Activated naive CD8-positive, alpha-beta T cell treated with anti-CD3 and anti-CD28 coated beads, Interleukin-2, amount 10 ng/mL, durations not matched to agents 7 days and 5 days (primary cell): ENCODE measurements at places on chromosomes 12 and 14.

GRCh38 chr12:90816353-90817089 lies 138.5 kb downstream of the CCER1 start:
- H3K4me1 ChIP-seq = no peaks in the 10 kb centered on the region
- DNase-seq = no peak
- no peaks in the 10 kb centered on the region for H3K27me3 ChIP-seq
- H3K4me3 ChIP-seq = no peak overlapping the region
- H3K36me3 ChIP-seq = no peaks in the 10 kb centered on the region

DNA sequence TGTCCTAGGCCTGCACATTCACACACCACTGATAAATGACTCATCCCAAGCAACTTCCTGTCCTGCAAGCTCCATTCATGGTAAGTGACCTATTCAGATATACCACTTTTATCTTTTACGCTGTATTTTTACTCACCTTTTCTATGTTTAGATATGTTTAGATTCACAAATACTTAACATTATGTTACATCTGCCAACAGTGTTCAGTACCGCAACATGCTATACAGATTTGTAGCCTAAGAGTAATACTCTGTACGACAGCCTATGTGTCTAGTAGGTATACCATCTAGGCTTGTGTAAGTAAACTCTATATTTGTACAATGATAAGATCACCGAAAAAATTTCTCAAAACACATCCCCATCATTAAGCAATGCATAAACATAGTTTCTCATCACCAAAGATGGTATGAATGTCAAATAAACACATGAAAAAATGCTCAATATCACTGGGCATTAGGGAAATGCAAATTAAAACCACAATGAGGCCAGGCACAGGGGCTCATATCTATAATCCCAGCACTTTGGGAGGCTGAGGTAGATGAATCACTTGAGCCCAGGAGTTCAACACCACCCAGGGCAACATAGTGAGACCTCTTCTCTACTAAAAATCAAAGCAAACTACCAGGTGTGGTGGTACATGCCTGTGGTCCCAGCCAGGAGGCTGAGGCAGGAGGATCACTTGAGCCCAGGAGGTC lies 20.7 kb downstream of the ATXN2 start:
- H3K36me3 ChIP-seq = peaks cover 2% of the 10 kb centered on the region
- H3K4me1 ChIP-seq = peaks cover 7% of the 10 kb centered on the region
- no peak overlapping the region for H3K27ac ChIP-seq
- no peak overlapping the region for H3K4me3 ChIP-seq

- H3K27ac ChIP-seq = no peak overlapping the region
- no peak overlapping the region for H3K4me3 ChIP-seq
- no peaks in the 10 kb centered on the region for H3K4me1 ChIP-seq
- no peak for DNase-seq
- H3K27me3 ChIP-seq = peaks cover 12% of the 10 kb centered on the region
These were observed 64.9 kb upstream of the KCNA5 start for GRCh38 chr12:4978737-4979136.

DNA sequence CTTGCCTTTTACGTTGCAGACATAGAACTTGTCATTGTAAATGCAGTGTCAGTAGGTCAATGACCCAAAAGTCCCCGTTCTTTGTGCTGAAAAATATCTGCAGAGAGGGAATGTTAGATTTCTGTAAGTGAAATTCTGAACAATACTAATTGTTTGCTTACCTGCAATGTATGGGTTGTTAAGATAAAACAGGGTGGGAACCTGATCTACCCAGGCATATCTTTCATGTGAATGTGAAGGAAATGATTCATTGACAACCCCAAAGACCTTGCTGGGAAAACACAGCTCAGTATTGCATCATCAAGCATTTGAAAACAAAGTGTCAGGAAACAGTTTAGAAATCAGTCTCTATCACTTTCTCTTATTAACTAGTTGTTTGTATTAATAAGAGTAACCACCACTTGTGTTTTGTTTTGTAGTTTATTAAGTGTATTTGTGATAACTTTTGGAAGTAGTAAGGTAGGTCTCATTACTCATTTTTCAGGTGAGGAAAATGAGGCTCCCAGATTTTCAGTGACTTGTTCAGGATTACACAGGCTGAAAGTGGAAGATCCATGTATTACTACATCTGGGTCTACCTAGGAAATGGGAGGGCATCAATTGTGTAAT lies 57.9 kb upstream of the SLC38A2 start:
- H3K4me3 ChIP-seq = peak overlapping the region; percentile 57
- H3K36me3 ChIP-seq = peaks cover 22% of the 10 kb centered on the region
- H3K27ac ChIP-seq = peak overlapping the region; percentile 75
- peaks cover 15% of the 10 kb centered on the region for H3K4me1 ChIP-seq
- H3K27me3 ChIP-seq = no peaks in the 10 kb centered on the region
